GM03348 (cell line): ENCODE measurements at places on chromosomes 1 and 21.

- no peak for DNase-seq
Measured at GRCh38 chr1:157958263-157958662, 35.2 kb upstream of the KIRREL1 start.

GRCh38 chr21:37793660-37794059 is 122.6 kb downstream of the KCNJ6 start:
- DNase-seq, result no peak

- no peak for DNase-seq
Measured at GRCh38 chr21:25625036-25625435, 14.0 kb upstream of the JAM2 start.

- DNase-seq, result no peak
Measured at GRCh38 chr1:38207906-38208305, 161.3 kb upstream of the POU3F1 start.

GRCh38 chr1:113949007-113949406 is 19.9 kb downstream of the HIPK1 start:
- peak; percentile 21 for DNase-seq

- peak; percentile 74 for DNase-seq
Measured at GRCh38 chr1:225427235-225428067, at the start of gene LBR. TSS of gene LBR (minus strand) at chr1:225428038. CDS start at chr1:225424075, 3,963 bp downstream.

GRCh38 chr1:46948629-46949416 is 7.5 kb upstream of the CYP4A11 start:
- no peak for DNase-seq

GRCh38 chr1:151798571-151798970 is 6.6 kb downstream of the LINGO4 start:
- DNase-seq, result no peak

DNA sequence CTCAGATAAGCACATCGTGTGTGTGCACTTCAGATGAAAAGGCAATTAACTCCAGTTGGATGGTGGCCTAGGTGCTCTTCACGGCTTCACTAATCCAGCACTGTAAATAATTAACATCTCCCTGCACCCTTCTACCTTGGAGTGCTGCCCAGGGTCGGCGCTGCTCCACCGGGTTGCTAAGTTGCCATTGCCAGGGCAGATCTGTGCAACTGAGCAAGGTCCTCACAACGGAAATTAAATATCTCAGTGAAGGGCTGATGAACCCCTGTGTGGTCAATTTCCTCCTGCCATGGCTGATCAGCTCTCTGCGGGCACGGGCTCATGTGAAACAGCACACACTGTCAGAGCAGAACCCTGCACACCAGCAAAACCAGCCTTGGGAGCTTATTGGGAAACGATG is 63.2 kb downstream of the SYDE2 start:
- DNase-seq, result peak; percentile 23

- DNase-seq, result no peak
Measured at GRCh38 chr1:2445162-2445822, 30.8 kb upstream of the PLCH2 start.

DNA sequence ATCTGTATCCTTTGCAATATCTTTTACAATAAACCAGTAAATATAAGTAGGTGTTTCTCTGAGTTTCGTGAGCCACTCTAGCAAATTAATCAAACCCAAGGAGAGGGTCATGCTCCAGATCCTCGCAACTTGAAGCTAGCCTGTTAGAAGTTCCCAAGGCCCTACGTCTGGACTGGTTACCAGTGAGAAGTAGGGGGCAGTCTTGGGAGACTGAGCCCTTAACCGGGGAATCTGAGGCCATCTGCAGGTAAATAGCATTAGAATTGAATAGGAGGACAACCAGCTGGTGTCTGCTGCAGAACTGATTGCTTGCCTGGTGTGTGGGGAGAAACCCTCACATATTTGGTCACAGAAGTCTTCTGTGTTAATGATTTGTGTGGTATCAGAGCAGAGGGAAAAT is 190.5 kb downstream of the RYR2 start:
- no peak for DNase-seq

DNA sequence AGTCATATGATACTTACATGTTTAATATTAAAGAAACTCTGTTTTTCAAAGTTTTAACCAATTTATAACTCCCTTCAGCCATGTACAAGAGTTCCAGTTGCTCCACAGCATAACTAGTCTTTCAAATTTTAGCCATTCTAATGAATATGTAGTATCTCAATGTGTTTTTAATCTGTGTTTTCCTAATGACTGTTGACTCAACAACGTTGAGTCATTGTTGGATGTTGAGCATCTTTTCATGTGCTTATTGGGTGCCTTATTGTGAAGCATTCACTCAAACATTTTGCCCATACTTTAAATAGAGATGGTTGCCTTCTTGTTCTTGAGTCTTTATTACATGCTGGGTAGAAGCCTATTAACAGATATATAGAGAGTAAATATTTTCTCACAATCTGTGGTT is 240.2 kb upstream of the LYPLAL1 start:
- DNase-seq, result no peak

DNA sequence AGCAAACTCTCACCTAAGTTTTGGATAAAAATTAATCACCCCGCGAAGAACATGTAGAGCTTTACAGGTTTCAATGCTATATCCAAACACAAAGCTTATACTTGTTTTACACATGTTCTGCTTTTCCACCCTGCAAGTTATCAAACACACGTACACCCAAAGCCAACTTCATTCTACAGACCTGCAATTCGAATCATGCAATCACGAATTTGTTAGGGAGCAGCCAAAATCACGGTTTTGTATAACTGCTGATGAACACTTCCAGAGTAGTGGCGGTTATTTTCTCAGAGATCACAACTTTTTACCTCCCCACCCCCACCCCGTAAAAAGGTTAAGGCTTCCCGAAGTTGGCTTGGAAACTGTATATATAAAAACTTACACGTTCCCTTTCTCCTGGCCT is 1.4 kb downstream of the HMGN1 start:
- DNase-seq, result no peak

- no peak for DNase-seq
Measured at GRCh38 chr1:167088746-167089417, 1.3 kb downstream of the GPA33 start.

GRCh38 chr21:34534522-34534921 is 22.5 kb upstream of the KCNE1 start:
- no peak for DNase-seq

GRCh38 chr1:30965924-30966599 is 57.5 kb upstream of the SDC3 start:
- no peak for DNase-seq

GRCh38 chr1:188669728-188670382 is 1807.8 kb downstream of the BRINP3 start:
- no peak for DNase-seq

GRCh38 chr1:10910681-10911489 is 101.6 kb upstream of the TARDBP start:
- DNase-seq, result no peak

DNA sequence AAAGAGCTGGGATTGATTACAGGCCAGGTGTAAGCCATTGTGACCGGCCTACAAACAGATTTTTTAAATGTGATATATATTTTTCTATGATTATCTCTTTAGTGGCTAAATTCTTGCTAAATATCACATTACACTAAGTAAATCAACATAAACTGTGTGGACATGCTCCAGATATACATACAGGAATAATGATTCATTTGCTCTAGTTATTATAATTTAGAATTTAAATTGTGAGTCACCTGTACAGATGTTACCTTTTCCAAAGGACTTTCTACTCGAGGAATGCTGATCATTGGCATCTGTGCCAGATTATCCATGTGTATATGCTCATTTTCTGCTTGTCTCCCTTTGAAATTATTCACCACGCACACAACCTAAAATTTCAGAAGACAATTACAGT is 90.1 kb downstream of the PLPPR5 start:
- no peak for DNase-seq

GRCh38 chr1:167059045-167059808 is 30.9 kb downstream of the GPA33 start:
- peak; percentile 79 for DNase-seq

DNA sequence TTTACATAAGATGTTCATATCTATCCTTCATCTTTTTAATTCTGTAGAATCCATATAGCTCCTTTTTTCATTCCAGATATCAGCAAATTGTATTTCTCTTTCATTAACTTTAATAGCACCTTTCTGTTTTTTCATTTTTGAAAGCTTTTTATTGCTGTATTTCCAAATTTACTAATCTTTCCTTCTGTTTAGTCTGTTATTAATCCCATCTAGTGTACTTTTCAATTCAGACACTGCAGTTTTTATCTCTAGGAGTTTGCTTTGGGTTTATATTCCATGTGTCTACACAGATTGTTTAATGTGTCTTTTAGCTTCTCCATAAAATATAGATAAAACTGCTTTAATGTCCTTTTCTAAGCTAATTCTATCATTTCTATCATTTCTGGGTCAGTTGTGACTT is 37.4 kb upstream of the GUCA2A start:
- DNase-seq, result no peak

DNA sequence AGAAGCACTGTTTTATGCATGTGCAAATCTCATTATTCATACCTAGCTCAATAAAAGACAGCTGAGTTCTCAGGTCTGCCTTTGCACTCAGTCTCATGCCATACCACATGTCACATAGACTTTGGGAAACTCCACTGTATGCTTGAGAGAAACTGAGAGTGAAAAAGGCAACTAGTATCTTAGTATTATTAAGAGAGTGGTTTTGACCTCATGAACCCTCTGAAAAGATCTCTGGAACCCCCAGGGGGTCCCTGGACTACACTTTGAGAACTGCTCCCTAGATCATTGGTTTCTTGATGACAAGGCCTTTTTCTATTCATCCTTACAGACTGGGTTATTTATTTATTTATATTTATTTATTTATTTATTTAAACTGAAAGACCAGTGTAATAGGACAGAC is 3.7 kb upstream of the RHEX start:
- no peak for DNase-seq

GRCh38 chr1:29208442-29208841 is 22.3 kb downstream of the MECR start:
- DNase-seq, result no peak

- DNase-seq, result no peak
Measured at GRCh38 chr1:99608058-99608457, 37.9 kb upstream of the PALMD start.

GRCh38 chr21:37467082-37467481 is 100.5 kb downstream of the DYRK1A start:
- no peak for DNase-seq

DNA sequence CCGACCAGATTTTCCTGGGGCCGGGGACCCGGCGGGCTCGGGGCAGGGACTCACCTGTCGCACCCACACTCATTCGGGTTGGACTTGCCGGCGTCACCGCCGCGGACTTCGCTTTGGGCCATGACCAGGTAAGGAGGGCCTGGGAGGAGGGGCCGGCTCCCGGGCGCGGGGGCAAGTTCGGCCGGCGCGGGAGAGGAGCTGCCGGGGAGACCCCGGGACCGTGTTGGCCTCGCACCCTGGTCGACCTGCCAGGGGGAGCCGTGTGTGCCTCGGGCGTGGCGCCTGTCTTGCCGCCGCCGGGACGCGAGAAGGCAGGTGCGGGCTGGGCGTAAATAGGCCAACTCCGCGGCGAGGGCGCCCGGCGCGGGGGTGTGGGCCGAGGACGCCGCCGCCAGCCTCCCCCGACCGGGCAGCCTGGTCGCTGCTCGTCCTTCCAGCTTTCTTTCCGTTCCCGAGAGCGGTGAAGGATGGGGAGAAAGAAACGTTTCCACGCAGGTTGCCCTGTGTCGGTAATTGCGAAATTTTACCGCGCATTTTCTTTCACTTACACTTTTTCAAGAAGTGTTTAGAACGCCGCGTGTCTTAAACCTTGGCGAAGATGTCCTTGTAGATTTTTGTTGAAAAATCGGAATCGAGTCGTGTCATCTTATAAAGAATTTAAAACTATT is 558 bp downstream of the USP1 start:
- DNase-seq, result peak; percentile 29

GRCh38 chr1:9244501-9245229 is 10.1 kb downstream of the H6PD start:
- no peak for DNase-seq

GRCh38 chr1:213826891-213827290 is 160.9 kb upstream of the PROX1 start:
- no peak for DNase-seq

GRCh38 chr1:14733048-14733778 is 134.7 kb downstream of the KAZN start:
- DNase-seq, result peak; percentile 55

GRCh38 chr1:225710804-225711203 is 57.9 kb upstream of the ENAH start:
- peak; percentile 69 for DNase-seq

GRCh38 chr21:20968391-20968790 is 29.8 kb upstream of the NCAM2 start:
- DNase-seq, result peak; percentile 25

GRCh38 chr1:30399026-30399425 is 324.4 kb downstream of the MATN1 start:
- no peak for DNase-seq

GRCh38 chr1:37255136-37255795 is 219.1 kb upstream of the ZC3H12A start:
- DNase-seq, result no peak
